ENCODE measurements at places on chromosomes 4 and X.
A peak's percentile ranks its signal among the peaks of the same experiment; 100 is the strongest.

DNA sequence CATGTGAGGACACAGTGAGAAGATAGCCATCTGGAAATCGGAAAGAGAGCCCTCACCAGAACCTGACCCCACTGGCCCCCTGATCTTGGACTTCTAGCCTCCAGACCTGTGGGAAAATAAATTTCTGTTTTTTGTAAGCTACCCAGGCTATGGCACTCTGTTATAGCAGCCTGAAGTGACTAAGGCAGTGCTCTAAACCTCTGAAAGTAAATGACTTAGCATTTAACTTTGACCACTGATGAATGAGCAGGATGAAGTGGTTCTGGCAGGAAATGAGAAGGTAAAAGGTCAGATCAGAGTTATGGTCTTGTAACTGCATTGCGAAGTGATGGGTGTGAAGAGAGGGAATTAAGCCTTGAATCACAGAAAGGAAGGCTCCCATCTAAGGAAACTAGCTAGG lies 17.0 kb downstream of the GPAT3 start:
- no peak for DNase-seq

- DNase-seq: no peak
Measured at GRCh38 chr4:2742823-2743517, 13.2 kb downstream of the TNIP2 start.

- DNase-seq: no peak
Measured at GRCh38 chr4:40185830-40186664, 10.8 kb upstream of the RHOH start.

DNA sequence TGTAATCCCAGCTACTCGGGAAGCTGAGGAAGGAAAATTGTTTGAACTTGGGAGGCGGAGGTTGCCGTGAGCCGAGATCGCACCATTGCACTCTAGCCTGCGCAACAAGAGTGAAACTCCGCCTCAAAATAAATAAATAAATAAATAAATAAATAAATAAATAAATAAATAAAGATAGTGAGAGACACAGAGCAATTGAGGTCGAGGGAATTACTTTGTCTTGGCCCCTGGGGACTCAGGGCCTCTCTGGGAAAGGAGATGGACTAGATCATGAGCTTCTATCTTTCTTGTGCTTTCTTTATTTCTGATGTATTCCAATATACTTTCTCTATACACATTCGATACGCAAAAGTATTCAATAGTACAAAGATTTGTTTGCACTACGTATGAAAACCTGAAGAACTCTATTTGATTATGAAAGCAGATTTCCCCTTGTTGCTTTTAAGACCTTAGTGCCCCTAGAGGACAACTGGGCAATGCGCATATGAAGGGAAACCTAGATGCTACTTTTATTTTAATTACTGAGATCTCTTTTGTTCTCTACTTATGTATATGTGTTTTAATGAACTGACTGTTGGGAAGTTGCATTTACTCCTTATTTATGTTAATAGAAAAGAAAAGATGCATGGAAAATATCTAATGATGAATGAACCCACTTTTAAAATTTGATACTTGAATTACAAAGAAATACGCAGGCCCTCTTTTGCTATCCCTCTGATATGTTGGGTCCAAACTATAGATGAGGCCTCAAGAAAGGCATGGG lies 12.8 kb upstream of the ELOVL6 start:
- DNase-seq: peak; percentile 0

DNA sequence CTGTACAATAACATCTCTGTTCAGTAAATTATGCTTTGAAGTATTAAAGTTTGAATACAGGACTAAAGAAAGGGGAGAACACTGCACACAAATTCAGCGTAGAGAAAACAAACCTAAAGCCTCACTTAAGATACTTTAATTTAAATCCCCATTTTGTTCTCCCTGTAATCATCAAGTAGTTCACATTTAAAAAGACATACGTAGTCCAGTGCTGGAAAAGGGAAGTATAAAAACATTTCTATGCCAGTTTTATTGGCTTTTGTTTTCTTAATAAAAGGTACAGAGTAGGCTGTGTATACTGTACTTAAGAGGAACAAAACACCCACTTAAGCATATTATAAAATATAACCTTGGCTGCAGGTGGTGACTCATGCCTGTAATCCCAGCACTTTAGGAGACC lies 101.6 kb downstream of the FGF16 start:
- no peak for DNase-seq

Measured in NCI-H2029 (cell line).